ENCODE measurements at places on chromosomes 2 and 18.

- DNase-seq: no peak
Measured at GRCh38 chr18:38940475-38940862, 1374.9 kb upstream of the CELF4 start.

GRCh38 chr18:52216666-52217065, 123.3 kb upstream of the DCC start:
- DNase-seq: no peak

GRCh38 chr2:20439193-20439475, 7.7 kb upstream of the RHOB start:
- DNase-seq: no peak

- DNase-seq: no peak
Measured at GRCh38 chr2:100909534-100910081, 89.7 kb downstream of the NPAS2 start.

- DNase-seq: no peak
Measured at GRCh38 chr18:11066038-11066437, 83.3 kb downstream of the PIEZO2 start.

- DNase-seq: no peak
Measured at GRCh38 chr2:39027421-39027820, 93.4 kb downstream of the SOS1 start.

GRCh38 chr2:200423541-200423940, 86.3 kb downstream of the KCTD18 start:
- no peak for DNase-seq

GRCh38 chr2:88690591-88691338, 708 bp upstream of the RPIA start:
- DNase-seq: peak; percentile 26

- no peak for DNase-seq
Measured at GRCh38 chr2:129756276-129756675, 223.2 kb upstream of the RAB6C start.

GRCh38 chr18:13159579-13159978, 59.0 kb upstream of the LDLRAD4 start:
- no peak for DNase-seq

GRCh38 chr2:186977433-186978045, 128.6 kb upstream of the ZSWIM2 start:
- DNase-seq: no peak

DNA sequence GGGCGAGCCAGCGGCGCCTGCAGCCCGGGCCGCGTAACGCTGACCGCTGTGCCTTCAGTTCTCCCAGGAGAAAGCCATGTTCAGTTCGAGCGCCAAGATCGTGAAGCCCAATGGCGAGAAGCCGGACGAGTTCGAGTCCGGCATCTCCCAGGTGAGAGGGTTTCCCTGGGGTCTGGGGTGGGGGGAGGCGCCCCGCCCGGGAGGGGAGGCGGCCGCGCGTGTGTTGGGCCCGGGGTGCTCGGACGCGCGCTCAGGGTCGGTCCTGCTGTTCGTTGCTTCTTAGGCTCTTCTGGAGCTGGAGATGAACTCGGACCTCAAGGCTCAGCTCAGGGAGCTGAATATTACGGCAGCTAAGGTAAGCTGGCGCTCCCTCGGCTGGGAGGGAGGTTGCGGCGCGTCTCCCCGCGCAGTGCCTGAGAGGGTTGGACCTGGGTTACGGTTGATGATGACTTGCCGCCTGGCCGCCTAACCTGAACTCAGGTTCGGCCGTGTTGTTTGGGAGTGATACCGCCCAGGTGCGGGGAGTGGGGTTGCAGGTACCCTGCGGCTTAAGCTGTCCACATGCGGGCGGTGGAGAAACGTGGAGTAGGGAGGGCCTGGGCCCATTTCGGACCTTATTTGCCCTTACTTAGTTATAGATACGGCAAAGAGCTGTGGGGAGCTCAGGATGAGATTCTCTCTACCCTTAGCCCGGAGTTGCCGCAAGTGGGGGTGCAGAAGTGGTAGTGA, 638 bp downstream of the RPS7 start:
- no peak for DNase-seq

GRCh38 chr18:40852406-40852805, 1102.6 kb upstream of the PIK3C3 start:
- DNase-seq: no peak

DNA sequence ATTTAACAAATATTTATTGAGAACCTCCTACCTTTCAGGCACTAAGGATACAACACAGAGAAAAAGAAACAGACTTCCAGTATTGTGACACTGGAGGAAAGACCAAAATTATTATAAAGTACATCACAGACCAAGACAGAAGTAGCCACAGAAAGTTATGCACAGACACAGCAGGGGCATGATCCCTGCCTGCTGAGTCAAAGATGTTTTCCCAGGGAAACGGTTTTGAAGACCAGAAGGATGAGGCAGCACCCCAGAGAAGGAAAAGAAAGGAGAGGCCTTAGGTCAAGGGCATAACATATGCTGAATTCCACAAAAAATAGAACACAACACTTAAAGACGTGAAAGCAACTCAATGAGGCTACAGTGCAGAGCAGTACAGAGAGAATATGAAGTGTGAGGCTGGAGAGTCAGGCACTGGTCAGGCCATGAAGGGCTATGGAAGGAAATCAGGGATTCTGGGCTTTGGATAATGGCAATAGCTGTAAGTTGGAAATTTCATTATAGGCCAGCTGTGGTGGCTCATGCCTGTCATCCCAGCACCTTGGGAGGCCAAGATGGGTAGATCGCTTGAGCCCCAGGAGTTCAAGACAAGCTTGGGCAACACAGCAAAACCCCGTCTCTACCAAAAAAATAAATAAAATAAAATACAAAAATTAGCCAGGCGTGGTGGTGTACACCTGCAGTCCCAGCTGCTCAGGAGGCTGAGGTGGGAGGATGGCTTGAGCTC, 8.2 kb downstream of the ADAM17 start:
- no peak for DNase-seq

DNA sequence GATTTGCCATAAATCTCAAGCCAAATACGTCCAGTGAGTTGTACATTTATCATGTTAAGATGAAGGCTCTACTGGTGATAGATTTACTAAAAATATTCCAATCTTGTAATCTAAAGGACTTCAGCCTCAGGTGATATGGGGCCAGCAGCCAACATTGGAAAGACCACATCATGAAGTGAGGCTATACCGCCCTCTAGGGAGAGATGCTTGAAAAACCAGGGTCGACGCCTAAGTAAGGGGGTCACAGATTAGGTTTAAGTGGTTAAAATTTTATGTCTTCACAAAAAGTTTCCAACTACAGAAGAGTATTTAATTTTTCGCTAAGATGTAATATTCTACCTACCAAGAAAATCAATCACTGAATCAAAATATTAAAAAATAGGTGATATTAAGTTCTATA, 33.3 kb downstream of the DOCK10 start:
- no peak for DNase-seq

GRCh38 chr18:68454511-68455228, 260.2 kb downstream of the TMX3 start:
- DNase-seq: no peak

DNA sequence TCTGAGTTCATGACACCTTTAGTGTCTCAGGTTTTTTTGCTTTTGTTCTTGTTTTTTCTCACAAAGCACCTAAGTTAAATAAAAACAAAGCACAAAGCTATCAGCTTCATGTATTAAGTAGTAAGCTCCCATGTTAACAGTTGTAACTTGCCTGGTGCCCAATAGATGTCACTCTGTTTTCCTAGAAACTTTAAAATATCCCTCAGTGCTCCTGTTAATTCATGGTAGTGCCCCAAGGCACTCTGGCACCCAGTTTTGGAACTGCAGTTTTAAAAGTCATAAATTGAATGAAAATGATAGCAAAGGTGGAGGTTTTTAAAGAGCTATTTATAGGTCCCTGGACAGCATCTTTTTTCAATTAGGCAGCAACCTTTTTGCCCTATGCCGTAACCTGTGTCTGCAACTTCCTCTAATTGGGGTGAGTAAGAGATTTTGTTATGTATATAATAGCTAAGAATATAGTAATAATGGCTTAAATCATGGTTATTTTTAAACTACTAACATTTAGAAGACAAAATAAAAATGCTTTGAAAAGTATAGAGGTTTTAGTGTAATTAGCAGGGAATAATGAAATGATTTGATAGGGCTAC, 555.0 kb upstream of the TMEFF2 start:
- DNase-seq: no peak

DNA sequence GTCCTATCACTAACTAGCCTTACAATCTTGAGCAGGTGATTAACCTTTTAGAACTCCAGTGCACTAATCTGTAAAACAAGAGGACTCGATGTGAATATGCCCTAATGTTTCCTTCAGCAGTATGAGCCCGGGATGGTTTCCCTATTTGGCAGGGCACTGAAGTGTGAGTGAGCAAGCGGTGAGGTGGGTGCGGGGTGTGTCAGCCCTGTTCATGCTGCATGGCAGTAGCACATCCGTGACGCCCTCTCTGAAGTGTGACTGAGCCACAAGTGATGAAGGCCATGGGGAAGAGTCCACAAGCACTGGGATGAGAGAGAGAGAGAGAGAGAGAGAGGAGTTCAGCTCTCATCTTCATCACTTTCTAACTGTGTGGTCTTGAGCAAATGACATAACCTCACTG, 168.7 kb downstream of the SETBP1 start:
- no peak for DNase-seq

DNA sequence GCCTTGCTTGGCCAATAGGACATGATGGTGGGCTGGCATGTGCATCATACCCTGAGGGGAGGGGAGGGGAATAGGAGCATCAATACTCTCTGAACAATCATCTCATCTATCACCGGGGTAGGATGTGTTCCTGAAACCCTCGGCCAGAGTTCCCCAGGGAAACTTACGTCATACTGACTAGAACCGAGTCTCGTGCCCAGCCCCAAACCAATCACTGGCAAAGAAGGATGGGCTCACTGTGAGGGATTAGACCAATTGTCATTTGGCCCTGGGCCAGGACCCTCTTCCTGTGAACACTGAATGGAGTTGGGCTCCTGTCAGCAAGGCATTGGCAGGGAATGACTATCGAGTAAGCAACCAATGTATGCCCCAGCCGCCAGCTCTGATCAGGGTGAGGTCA, 261.5 kb downstream of the MYCN start:
- DNase-seq: no peak

DNA sequence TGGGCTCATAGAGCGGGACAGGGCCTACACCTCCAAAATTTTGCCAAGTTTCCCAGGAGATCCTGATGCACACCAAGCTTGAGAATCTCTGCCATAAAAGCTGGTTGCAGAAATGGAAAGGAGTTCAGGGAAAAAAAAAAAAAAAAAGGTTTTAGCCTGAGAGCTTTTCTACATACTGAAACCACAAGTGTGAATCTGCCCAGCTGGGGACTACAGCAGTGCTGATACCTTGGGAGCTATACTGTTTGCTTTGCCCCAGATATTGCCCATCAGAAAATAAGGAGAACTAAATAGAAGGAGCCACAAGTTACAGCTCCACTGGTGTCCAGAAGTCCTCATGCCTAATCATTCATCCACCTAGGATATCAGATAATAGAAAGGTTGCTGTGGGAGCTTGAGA, 38.4 kb upstream of the NCKAP5 start:
- no peak for DNase-seq

Data from stimulated activated CD4-positive, alpha-beta T cell treated with anti-CD3 and anti-CD28 coated beads, Interleukin-1b, Interleukin-23, amount 100 ng/mL, for 24 hours (primary cell).